ENCODE measurements at places on chromosomes 11 and 22.

DNA sequence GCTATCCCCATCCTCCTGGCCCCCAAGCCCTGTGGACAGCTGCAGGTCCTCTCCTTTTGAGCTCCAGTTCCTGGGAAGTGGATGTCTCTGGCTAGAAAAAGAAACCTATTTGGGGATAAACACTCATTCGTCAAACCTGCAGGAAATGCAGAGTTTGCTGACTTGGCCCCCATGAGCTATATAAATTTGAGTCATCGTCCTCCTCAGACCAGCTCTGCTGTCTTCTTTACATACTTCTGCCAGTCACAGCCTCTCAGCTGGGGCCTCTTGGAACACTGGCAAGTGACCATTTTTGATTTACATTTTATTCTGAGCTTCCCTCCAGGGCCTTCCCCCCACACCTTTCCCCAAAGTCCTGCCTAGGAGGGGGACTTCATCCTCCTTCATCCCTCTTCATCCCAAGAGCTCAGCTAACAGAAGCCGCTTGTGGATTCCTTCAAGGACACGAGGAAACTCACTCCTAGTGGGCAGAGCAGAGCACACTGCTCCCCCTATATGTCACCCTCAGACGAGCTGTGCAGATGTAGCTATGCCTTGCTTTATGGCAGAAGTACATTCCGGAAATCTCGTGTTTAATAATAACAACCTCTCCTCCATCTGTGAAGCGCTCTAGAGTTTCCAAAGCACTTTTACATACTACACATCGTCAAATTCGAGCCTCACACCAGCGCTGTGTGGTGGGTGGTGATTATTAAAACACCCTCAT lies 131.8 kb downstream of the FEZ1 start:
- DNase-seq: no peak

GRCh38 chr22:50185375-50186087 lies at the start of gene TRABD:
Gene TRABD, plus strand, starts transcription at chr22:50185913. Its CDS starts 7,148 bp downstream, at chr22:50193061.
- DNase-seq: peak; percentile 93

DNA sequence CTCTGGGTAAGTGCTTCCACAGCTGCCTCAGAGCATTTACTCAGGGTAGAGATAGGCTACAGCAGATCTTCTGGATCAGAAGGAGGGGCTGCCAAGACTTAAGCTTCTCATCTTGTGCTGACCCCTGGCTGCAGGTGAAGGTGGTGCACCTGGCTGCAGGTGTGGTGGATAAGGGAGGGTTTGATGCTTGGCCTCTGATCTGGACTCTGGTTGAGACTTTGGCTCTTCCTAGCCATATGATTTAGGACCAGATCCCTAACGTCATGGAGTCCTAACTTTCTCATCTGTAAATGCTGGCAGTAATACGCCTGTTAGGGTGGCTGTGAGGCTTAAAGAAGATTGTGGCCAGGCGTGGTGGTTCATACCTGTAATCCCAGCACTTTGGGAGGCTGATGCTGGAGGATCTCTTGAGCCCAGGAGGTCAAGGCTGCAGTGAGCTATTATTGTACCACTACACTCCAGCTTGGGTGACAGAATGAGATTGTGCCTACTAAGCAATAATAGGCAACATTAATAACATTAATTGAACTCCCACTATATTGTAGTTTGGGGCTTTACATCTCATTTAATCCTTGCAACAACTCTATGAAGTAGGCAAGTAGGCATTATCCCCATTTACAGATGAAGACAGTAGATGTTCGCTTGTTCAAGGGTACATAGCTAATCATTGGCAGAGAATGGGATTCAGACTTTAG lies 10.7 kb downstream of the DTX4 start:
- DNase-seq: no peak

GRCh38 chr11:35623621-35624168 lies 5.4 kb downstream of the FJX1 start:
- peak; percentile 6 for DNase-seq

DNA sequence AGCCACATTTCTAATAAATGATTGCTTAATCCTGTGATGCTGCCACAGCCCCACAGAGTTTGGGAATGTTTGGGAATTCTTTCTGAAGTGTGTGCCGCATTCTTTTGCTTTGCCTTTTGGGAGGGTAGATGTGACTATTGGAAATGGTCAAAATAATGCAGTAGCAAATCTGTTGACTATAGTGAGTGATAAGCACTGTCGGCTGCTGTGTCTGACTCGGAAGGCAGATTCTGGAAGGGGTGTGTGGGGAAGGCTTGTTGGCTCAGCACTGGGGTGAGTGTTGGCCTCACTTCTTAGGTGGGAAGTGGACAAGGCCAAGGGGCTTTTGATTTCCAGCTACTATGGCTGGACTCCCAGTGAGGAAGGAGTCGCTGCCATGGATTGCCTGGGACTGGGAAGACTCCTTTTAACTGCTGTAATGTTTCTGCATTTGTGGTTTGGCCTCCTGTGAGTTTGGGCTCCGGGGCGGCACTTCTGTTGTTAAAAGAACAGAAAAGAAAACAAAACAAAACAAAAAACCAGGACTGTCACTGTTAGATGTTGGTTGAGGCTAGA lies 20.1 kb downstream of the ZBTB16 start:
- no peak for DNase-seq

- DNase-seq: no peak
Observed at GRCh38 chr11:87942786-87943185, 232.5 kb downstream of the RAB38 start.

DNA sequence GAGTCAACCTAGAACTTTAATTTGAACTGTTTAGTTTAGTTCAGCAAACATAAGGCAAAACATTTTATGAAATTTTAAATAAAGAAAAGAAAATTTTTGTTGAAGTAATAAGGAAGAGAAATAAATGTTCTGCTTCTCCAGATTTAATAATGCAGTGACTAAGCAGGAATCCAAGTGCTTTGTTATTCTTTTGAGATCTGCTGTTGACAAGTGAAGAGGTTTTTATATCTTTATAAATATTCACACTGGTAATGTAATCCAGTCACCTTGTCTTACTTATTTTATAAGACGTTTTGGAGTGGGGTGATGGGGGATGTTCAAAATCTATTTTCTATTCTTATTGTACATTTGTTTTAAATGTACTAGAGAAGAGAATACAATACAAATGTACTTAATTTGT lies 725.9 kb upstream of the CCDC179 start:
- no peak for DNase-seq

DNA sequence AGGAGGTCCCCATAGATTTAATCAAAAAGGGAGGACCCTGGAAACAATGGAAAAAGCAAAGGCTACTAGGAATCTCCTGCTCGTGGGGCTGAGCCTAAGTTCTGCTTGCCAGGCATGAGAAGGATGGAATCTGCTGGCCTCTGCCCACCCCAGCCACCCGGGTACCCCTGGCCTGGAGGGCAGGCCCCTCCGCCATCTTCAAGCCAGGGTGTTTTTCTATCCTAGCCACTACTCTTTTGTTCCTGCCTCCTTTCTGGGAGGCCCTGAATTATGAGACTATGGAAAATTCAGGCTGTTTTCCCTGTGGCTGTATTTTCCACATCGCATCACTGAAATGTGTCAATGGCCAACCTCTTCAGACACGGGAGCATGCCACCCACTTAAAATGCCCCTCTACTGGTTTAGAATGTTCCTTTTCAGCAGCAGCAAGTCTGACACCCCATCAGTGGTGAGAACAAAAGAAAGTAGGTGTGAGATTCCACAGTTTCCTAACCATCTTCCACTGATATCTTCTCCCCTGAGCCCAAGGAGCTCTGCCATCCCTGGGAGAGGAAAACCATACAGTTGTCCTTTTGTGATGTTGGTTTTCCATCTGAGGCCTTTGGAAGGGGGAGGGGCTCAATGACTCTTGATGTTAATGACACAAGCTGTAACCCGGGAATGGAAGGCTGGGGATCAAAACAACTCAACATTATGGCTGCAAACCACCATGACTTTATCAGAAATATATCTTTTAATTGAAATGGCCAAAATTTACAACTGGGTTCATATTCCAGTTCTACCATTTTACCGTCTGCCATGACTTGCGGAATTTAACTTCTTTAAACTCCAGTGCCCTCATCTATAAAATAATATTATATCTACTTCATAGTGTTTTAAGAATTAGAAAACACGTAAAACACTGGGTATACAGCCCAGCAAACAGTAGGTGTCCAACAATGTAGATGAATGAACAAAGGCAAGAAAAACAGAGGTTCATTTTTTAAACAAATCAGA lies 22.2 kb downstream of the DKK3 start:
- DNase-seq: no peak

DNA sequence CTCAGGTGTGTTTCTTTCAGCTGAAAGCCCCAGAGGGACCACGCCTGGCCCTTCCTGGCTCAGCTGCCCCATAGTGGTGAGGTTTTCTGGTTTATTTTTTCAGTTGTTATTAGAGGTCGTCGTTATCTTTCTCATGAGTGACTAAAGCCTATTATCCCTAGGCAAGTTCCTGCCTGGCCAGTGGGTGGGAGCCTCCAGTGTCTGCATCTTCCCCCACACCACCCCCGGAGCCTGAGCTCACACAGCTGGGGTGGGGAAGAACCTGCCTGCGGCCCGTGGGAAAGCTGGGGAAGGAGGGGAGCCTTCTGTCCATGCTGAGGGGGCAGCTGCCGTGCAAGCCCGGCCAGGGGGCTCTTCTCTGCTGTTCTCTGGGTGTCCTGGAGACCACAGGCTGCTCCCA lies 24.3 kb upstream of the PPFIA1 start:
- DNase-seq: no peak

- no peak for DNase-seq
Observed at GRCh38 chr22:29747832-29748231, 19.0 kb downstream of the ZMAT5 start.

DNA sequence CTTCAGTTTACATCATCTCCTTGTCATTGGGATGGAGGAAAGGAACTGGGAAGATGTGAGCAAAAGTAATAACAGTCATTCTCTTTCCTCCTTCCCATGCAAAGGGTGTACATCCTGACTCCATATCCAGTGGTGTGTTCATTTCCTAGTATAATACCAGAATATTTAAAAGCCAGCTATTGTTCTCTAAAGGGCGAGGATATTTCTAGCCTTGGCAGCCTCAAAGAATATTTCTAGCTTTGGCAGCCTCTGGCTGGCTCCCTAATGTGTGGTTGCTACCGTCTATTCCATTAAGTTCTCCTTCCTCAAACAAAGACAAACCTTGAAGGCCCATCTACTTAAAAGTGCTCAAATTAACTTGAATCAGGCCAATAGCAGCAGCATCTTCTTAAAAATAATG lies 114.0 kb downstream of the FAM76B start:
- no peak for DNase-seq

DNA sequence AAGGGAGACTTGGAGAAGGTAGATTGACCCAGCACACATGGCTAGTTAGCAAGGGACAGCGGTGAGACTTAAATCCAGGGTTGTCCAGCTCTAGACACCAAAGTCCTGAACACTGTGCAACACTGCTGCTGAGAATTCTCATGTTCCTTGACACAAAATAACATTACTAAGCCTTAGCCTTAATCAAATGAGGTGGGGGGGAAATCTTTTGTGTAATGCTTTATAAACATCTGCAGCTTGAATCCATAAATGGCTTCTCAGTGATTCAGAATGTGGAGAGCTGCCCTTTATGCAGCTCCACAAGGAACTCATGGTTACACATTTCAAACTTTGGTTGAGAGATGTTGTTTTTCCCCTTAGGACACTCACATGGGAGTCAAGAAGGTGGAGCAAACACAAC lies 80.0 kb downstream of the CD44 start:
- DNase-seq: no peak

- DNase-seq: no peak
Observed at GRCh38 chr22:22789233-22789921, 98.2 kb upstream of the IGLL5 start.

- peak; percentile 30 for DNase-seq
Observed at GRCh38 chr11:13680501-13681264, 12.2 kb downstream of the FAR1 start.

- DNase-seq: peak; percentile 41
Observed at GRCh38 chr11:130070109-130070845, 583 bp downstream of the APLP2 start.

DNA sequence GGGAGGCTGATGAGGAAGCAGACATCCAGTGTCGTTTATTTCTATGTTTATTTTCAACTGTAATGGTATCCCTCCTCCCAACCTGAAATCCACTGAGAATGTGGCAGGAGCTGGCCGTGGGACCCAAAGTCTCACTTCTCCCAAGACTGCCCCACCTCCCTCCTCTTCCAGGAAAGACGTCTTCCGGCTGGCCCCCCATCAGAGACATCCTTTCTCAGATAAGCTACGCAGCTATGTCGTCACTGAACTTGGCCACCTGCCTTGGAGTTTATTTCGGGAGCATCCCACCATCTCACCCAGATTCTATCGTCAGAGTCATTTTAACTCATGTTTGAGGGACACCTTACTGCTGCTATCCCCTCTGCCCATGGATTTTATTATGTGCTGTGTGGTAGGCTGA lies 13.9 kb downstream of the TMEM184B start:
- no peak for DNase-seq

- peak; percentile 64 for DNase-seq
Observed at GRCh38 chr11:3163241-3163981, 1.7 kb downstream of the OSBPL5 start.

GRCh38 chr11:63745304-63746170 lies 23.0 kb downstream of the ZFTA start:
- peak; percentile 33 for DNase-seq

- DNase-seq: no peak
Observed at GRCh38 chr11:44987506-44987905, 36.8 kb upstream of the TP53I11 start.

GRCh38 chr11:101582989-101583250 lies 887 bp downstream of the TRPC6 start:
- no peak for DNase-seq

DNA sequence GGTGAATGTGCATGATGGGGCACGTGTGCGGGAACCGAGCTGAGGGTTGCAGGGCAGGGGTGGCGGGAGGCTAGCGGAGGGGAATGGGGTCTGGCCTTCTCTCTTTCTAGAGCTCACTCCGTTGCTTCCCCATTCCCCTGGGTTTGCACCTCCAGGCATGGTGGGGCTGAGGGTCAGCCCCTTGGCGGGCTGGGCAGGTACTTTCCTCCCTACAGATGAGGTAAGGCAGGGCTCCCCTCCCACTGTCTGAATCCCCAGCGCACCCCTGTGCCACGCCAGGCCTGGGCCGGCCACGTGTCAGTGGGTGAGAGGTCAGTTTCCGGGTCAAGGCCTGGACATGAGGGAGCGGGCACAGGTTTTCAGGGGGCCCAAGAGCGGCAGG lies 8.9 kb downstream of the SUSD2 start:
- DNase-seq: no peak

DNA sequence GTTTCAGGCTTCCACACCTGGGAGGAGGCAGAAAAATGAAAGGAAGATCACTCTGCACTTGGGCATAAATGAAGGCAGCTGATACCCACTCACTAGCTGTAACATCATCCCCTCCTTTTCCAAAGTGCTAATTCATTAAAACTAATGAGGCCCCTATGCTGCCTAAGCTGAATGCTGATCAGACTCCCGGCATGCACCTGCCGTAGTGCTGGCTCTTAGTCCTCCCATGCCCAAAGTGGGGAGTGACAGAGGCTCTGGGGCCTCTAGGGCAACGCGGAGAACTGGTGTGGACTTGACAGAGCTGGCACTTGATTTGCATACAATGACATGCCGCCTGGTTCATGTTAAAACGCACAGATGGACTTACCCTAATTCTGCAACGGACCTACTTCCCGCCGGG lies 96.5 kb upstream of the NCAM1 start:
- DNase-seq: no peak

GRCh38 chr11:3111919-3112690 lies 53.0 kb downstream of the OSBPL5 start:
- no peak for DNase-seq

- no peak for DNase-seq
Observed at GRCh38 chr22:38966380-38966702, 8.9 kb downstream of the APOBEC3A start.

Data from Ammon's horn (tissue), 1 donor.